NCI-H2171 treated with DMSO at 0.1 percent for 48 hours (cell line): ENCODE measurements at places on chromosomes 2 and 18.

DNA sequence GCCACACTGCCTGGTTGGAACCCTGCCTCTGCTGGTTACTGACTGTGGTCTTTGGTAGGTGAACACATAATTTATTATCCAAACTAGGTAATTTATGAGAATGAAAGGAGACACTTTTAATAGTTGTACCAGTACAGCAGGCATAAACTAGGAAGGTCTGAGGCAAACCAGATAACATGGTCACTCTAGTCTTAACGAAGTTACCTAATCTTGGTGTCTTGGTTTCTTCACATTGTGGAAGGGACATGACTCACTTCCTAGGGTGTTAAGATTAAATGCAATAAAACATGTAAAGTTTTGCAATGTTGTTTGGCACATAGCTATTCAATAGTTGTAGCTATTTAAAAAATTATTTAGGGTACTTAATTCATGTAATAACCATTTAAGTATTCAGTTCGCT, 23.3 kb downstream of the SPTBN1 start:
- DNase-seq, result no peak

GRCh38 chr2:191697870-191698269, 19.9 kb downstream of the NABP1 start:
- DNase-seq, result no peak

GRCh38 chr2:160105366-160105765, 43.0 kb upstream of the PLA2R1 start:
- DNase-seq, result no peak

- DNase-seq, result no peak
These were observed 4.0 kb upstream of the RND3 start for GRCh38 chr2:150491430-150491829.

DNA sequence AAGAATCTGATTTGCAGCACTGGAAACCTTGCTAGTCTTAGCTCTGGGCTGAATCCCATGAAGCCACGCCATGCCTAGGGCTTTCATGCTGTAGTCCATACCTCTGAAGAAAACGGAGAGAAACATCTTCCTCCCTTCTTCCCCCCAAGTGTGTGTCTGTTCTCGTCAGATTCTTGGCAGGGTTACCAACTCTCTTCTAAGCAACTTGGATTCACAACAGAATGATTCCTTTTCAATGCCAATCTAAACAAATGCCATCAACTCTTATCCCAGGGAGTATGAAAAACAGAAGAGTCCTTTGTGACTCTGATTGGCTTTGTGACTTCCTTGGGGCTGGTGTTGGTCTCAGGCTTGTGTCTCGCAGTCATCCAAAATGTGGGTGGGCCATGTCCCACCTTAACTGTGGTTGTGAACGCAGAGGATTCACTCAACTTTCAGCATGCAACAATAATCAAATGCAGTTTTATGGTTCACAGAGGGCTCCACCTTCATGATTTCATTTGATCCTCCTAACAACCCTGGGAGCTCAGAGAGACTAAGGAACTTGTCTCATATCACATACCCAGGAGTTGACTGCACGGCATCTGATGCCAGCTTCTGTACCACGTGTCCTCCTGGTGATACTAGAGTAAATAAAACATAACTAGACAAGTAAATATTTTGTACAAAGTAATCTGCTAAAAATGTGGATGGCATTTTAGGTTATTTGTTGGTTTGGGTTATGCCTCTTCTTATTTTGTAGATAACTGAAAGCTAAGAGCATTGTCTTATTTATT, 186.0 kb upstream of the TNP1 start:
- no peak for DNase-seq

DNA sequence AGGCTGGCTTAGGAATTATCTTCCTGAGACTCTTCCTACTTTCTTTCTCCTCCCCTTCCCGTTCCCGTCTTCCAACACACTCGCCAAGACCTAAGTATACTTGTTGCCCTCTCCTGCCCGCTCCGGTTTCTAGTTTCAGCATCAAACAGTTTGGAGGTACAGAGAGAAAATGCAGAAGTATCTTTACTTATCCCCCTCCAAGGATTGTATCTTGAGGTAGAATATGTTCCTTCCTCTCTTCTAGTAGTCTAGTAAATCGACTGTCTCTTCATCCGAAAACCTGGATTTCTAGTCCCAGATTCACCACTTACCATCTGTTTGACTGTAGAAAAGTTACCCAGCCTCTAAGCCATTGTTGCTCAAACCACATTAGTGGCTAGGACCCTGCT, 755 bp downstream of the EIF4E2 start:
- no peak for DNase-seq

DNA sequence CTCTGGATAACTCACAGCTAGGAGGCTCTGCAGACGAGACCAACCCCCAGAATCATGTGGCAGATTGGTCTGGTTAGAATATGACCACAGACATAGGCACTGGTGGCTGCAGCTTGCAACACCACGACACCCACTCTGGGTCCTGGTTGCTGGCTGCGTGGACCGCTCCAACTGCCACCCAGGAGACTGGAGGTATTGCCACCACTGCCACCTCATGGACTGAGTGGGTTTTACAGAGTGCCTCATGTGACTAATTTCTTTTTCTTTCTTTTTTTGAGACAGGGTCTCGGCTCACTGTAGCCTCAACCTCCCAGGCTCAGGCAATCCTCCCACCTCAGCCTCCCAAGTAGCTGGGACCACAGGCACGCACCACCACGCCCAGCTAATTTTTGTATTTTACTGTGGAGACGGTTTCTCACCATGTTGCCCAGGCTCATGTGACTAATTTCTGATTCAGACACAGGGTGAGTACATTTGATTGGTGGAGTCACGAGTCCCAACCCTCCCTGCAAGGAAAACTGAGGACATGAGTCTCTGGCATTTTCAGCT, 29.9 kb upstream of the NT5DC4 start:
- no peak for DNase-seq

GRCh38 chr2:15378148-15378908, 182.8 kb downstream of the NBAS start:
- DNase-seq, result no peak
